ENCODE measurements at places on chromosomes 4 and X. TPM values are rescaled to one million over a fixed set of nuclear protein-coding genes. Genes with fewer than 3 reads are reported as not detected.

DNA sequence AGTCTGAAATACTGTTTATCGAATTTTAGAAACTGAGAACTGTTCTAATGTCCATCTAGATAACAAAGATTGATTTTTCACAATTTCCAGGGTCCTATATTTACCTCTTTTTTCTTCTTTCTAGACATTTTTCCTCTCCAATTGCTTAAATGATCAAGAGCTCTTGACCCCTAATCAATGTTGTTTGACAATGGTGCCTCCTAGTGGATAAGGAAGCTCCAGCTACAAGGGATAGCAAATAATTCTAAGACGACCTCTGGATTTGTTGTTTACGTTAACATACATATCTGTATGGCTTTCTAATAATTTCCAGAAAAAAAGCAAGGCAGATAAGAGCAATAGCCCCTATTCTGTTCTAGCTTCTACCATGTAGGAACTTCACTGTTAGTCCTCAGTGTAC, 35.8 kb downstream of the GPR82 start:
- DNase-seq = no peak

The MAGEE1 gene
- 4.7 TPM for polyA plus RNA-seq

The PAGE5 gene
- polyA plus RNA-seq = not detected

The PHEX gene
- polyA plus RNA-seq = 0.33 TPM

GRCh38 chr4:174215961-174216680, 67.3 kb downstream of the FBXO8 start:
- no peak for DNase-seq

DNA sequence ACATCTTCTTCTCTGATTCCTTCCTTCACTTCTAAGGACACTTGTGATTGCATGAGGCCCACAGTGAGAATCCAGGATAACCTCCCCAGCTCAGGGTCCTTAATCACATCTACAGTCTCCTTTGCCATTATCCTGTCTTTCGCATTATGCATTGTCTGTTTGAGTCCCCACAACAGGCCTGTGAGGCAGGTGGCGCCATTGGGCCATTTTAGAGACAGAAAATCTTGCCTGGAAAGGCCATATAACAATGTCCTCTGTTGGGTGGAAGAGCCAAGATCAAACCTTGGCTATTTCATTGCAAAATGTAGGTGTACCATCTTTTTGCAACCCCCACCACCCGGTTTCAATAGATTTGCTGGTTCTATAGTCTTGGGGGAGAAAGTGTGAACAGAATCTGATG, 11.8 kb upstream of the DCUN1D4 start:
- DNase-seq = no peak
